Fibroblast of skin of left biceps (primary cell): ENCODE measurements at places on chromosomes 4 and X.

- DNase-seq = no peak
These were observed 17.8 kb downstream of the ARHGEF6 start for GRCh38 chrX:136762820-136763452.

GRCh38 chrX:101619364-101619763 is 1.6 kb upstream of the ARMCX6 start:
- no peak for DNase-seq

DNA sequence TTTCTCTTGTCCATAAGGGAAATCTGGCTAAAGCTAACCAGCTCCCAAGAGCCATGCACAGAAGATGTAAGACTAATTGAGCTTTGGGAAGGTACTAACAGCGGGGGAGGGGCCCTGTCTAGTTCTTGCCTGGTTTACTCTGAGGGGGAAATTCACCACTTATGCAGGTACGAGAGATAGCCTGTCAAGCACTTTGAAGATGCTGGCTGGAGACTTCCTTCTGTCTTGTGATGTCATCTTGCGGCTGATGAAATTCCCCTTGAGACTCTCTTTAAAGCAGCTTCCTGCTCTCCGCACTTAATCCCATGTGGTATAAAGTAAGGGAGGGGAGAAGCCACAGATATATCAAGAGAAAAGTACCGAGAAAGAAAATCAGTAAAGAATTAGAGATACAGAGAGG is 345.3 kb downstream of the MAPK10 start:
- no peak for DNase-seq

- DNase-seq = no peak
These were observed 343.1 kb downstream of the MID1IP1 start for GRCh38 chrX:39144323-39144722.

GRCh38 chr4:139711461-139711860 is 45.8 kb downstream of the MGST2 start:
- DNase-seq = no peak

DNA sequence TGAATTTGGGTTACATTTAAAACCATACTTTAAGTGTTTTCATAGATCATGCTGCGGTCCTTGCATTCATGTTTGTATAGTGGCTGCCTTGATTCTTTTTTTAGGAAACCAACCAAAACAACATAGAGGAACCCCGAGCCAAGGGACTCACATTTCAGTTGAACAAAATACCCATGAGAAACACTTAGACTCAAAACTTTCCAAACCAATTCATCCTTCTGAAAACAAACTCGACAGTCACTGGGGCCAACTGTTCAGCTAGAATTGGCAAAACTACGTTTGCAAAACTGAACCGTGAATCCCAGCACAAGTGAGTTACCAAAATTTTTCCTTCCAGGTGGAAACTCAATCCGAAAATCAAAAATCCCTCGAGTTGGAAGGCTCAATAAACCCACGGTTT is 1.4 kb downstream of the ADGRA3 start:
- DNase-seq = no peak
